AG09309 (cell line): ENCODE measurements at places on chromosomes 1 and 21.

GRCh38 chr1:49045371-49045770 lies 268.7 kb upstream of the BEND5 start:
- DNase-seq: no peak

DNA sequence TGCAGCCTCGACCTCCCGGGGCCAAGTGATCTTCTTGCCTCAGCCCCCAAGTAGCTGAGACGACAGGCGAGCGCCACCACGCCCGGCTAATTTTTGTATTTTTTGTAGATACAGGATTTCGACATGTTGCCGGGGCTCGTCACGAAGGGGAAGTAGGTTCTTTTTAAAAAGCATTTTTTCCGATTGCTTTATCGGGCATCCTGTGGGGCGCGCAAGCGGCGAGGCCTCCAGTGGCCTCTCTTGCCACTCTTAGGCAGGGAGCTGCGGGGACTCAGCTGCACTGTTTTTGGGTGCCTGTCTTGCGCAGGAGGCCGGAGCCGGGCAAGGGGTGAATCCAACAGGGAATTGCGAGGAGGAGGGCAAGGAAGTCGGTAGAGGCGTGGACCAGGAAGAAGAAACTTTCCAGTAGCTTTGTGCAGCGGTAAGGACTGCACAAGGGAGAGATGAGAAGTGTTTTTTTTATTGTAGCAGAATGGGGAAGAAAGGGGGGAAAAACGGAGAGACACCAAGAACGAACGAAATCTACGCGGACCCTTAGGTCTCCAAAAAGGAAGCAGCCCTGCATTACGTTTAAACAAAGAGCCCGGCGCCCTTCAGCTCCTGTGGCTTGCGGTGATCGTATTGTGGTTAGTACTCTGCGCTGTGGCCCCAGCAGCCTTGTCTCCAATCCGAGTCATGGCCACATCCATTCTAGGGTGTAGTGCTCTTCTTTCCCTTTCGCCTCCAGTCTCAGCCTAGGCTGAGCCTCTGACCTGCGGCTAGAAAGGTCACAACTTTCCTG lies 164.8 kb downstream of the PPIAL4G start:
- DNase-seq: no peak

DNA sequence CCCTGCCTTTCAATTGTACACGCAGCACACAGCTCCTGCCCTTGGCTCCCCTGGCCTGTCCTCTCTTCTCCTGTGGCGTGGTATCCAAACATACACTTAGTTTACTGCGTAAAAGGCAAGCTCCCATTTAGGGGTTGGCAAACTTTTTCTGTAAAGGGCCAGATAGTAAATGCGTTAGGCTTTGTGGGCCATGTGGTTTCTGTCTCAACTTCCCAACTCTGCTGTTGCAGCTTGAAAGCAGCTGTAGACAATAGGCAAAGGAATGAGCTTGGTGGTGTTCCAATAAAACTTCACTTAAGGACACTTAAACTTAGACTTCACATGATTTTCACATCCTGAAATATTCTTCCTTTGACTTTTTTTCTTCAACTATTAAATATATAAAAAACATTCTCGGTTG lies 63.3 kb downstream of the RHOU start:
- DNase-seq: no peak

DNA sequence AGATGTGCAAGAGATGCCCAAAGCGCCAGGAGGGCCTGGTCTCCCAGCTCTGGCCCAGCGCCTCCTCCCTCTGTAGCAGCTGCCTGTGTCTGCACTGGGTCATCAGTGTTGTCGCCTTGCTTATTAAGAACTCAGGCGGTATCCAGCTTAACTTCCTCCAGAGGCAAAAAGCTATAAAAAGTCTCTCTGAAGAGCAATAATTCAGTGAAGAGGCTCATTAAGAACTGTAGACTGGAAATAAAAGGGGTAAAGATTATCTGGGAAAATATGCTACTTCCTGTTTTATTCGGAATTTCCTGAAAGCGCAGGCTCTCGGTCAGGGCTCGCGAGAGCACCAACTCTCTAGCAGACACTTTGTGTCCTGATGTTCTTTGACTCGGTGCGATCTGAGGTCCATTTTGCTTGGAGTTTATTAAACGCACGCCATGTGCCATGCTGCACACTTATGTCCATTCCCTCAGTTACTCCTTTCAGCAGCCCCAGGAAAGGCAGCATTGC lies 70.4 kb downstream of the MRPS6 start:
- DNase-seq: no peak

GRCh38 chr1:113929750-113930498 lies 800 bp downstream of the HIPK1 start:
- DNase-seq: no peak

GRCh38 chr1:3031401-3032221 lies 10.3 kb downstream of the ACTRT2 start:
- DNase-seq: no peak

DNA sequence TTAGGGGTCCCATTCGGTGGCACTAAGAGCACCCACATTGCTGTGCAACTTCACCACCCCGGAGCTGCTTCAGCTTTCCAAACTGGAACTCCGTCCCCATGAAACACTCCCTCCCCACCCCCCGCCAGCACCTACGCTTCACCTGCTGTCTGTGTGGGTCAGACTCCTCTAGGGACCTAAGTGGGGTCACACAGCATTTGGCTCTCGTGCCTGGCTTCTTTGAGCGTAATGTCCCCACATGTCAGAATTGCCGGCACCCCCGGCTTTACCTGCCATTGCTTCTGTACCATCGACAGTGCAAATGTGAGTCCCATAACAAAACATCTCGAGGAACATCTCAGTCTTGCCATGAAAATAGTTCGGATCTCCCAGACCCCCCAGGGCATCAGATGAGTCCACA lies 35.9 kb upstream of the AGPAT3 start:
- no peak for DNase-seq

DNA sequence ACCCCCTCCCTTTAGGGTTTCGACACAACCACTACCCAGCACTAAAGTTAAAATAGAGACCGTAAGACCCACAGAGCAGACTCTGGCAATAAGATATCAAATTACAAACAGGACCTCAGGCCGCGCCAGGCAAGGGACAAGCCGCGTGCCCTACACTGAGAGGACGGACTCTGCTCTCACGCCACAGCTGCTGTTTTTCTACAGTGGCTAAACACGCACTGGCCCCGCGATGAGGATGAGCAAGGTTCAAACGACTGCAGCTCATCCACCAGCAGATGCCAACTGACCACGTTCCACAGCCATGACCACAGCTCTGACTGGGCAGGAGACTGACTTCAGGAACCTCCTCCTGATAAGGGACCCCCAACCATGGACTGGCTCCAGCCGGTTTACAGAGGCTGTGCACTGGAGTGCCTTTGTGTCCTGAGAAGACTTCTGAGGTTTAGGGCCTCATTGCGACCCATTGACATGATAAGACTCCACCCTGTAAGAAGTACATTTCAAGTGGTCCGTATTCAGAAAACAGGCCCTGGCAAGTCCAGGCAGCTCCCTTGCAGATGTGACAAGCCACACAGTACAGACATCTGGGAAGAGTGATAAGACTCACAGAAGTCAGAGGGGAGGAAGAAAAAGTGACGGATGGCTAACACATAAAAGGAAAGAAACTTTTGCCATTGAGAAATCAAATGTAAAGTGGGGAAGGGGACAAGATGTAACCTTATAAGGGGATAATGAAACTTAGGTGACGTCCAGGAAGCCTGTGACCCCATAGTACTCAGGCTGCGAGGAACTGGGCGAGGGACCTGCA lies 1.5 kb upstream of the KRTAP10-6 start:
- no peak for DNase-seq

- no peak for DNase-seq
Measured at GRCh38 chr1:159088546-159089183, 12.1 kb upstream of the AIM2 start.

- DNase-seq: no peak
Measured at GRCh38 chr21:45488931-45489721, 53.1 kb downstream of the SLC19A1 start.

DNA sequence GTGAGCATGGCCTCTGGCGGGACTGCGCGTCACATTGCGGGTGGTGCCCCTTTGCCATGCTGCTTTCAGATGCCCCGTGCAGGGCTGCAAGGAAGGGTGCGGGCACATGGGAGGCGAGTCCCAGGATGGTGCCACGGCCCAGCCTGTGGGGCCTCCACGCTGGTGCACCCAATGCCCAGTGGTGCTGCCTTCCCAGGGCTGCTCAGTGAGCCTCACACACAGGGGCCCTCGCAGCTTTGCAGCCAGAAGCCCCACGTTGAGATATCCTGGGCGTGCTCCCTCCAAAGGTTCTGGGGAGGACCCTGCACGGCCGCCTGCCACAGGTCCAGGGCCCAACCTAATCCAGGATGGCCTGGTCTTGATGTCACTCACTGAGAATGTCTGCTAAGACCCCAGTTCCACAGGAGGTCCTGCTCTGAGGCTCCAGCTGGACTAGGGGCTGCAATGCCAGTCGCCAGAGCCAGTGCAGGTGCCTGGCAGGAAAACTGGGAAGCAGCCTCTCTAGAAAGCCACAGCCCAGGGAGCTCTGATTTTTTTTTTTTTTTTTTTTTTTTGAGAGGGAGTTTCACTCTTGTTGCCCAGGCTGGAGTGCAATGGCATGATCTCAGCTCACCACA lies 34.1 kb upstream of the PRSS38 start:
- no peak for DNase-seq

DNA sequence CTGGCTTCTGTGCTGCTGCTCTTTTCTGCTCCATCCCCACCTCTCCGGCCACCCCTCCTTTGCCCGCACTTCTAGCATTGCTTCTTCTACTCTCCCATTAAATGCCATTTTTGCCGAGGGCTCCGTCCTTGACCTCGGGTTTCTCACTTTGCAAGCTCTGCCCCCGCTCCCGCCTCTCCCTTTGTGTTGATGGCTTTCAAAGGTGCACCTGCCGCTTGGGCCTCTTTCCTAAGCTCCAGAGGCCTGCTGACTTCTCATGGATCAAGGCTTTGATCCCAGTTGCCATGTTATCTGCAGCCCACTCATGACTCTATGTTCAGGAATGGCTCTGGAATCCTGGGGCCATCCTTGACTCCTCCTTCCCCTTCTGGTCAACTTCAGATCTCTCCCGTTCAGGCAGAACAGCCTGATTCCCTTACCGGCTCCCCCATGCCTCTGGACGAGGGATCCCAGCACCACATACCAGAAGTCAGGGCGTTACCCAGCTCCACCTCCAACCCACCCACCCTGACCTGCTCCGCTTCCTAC lies 54.3 kb downstream of the TLR5 start:
- DNase-seq: no peak

DNA sequence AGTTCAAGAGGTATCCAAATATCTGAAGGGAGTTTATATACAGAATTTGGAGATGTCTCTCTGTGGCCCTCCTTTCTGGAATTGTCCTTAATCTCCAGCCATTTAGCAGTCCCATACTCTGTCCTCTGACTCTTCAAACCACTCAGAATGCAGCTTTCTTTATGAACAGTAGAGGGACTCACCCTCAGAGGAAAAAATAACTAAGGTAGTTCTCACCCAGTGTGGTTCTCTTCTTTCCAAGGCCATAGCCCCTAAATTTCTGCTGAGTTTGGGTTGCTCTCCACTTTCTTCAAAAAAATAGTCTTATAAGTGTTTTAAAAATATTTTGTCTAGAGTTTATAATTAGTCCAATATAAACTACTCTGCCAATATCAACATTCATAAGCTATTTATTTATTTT lies 369.7 kb downstream of the MATN1 start:
- DNase-seq: no peak

DNA sequence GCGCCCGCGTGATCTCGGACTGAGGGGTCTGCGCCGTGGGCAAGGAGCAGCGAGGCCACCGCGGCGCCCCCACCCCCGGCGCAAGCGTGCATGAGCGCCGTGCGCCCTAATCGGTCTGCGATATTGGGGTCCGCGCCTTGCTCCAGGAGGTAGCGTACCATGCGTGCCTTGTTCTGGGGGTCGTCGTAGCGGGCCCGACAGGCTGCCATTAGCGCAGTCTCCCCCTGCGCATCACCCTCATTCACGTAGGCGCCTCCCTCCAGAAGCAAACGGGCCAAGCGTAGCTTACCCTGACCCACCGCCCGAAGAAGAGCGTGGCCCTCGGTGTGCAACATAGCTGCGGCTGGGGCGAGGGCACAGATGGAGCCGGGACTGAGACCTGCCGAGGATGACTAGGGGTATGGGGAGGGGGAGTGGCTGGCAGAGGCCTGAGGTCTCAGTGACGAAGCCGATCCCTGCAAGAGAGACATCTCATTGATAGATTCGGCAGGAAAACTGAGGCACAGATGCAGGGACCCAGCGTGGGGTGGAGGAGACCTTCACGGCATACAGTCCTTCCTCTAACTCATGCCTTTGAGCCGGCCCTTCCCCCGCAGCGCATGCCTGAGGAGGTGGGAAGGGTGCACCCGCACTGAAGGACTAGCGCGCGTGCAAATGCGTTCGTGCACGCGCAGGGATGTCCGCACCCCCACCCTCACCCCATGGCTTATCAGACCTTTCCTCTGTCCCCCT lies 2.8 kb downstream of the ANKRD34A start:
- DNase-seq: no peak

- DNase-seq: no peak
Measured at GRCh38 chr1:25679171-25679570, 62.6 kb downstream of the MAN1C1 start.

- no peak for DNase-seq
Measured at GRCh38 chr1:238281418-238281817, 390.7 kb upstream of the ZP4 start.

- DNase-seq: no peak
Measured at GRCh38 chr1:48744032-48744431, 32.7 kb downstream of the BEND5 start.

DNA sequence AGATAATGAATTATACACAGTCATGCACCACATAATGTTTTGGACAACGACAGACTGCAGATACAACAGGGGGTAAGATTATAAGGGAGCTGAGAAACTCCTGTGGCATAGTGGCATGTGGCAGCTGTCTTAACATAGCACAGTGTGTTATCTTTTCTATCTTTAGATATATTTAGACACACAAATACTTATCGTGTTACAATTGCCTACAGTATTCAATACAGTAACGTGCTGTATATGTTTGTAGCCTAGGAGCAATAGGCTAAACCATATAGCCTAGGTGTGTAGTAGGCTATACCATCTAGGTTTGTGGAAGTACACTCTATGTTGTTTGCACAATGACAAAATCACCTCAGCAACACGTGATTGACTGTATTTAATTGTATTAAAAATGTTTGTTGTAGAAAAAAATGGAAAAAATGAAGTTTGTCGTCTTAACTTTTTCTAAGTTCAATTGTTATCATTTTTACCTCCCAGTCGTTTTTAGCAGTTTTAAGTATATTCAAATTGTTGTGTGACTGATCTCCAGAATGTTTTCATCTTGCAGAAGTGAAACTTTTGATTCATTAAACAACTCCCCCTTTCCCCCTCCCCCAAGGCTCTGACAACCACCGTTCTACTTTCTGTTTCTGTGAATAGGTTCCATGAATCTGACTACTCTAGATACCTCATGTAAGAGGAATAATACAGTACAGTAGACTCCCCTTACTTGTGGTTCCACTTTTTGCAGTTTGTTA lies 351.0 kb upstream of the B3GALT2 start:
- DNase-seq: no peak

- no peak for DNase-seq
Measured at GRCh38 chr1:903721-904271, 19.9 kb upstream of the SAMD11 start.
